Cerebellum (tissue), 4 donors: ENCODE measurements at places on chromosomes 11 and 22.

DNA sequence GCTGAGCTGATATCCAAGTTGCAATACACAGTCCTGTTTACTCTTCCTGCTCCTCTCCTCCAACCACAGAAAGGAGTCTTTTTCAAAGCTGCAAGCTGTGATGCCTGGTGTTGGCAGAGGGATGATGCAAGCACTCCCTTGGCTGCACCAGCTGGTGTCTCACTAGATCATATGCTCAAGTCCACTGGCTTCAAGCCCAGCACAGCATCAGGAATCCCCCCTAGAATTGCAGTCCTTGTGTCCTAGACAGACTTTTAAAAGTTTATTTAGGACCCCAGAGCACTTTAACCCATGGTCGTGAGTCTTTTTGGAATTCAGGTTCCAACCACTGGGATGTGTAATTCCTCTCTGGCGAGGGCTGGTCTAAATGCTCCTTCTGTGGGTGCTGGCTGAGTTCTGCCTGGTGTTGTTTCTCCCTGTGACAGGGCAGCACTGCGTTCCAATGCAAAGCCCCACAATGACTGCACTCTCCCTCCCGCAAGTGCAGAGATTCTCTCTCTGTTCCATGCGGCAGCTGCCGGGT lies 1.9 kb upstream of the HEPN1 start:
- no peak for DNase-seq

DNA sequence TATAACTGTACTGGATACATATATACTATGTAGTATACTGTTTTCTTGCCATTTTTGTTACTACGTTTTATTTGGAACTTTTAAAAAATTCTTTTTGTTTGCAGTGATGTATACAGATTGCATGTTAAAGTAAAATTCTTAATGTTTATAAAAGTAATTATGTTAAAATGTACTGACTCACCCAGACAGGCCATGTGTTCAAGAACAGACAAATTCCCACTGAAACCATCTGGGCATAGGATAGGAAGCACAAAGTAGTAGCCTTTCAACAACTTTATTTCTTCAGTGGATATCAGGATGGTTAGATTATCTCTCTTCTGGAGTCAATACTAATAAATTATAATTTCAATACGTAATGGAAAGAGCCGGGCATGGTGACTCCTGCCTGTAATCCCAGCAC lies 19.8 kb downstream of the PRMT3 start:
- no peak for DNase-seq

GRCh38 chr11:131580476-131580875 lies 210.1 kb downstream of the NTM start:
- DNase-seq: no peak

GRCh38 chr11:19345519-19345847 lies 104.7 kb upstream of the E2F8 start:
- DNase-seq: peak; percentile 5

DNA sequence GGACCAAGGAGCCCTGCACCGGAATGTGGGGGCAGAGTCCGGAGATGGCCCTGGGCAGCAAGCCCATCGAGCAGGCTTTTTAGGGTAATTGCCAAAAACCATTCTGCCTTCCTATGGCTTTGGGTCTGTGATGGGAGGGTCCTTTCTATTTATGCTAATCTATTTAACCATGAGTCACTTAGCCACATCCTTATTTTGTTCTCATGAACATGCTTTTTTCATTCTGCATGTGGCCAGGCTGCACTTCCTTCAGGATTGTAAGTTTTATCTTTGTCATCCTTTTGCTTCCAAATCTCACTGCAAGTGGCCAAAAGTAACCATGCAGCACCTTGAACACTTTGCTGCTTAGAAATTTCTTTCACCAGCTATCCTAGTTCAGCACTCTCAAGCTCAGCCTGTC lies 88.3 kb downstream of the EFCAB6 start:
- no peak for DNase-seq

- no peak for DNase-seq
Observed at GRCh38 chr11:112795142-112795815, 165.9 kb upstream of the NCAM1 start.

DNA sequence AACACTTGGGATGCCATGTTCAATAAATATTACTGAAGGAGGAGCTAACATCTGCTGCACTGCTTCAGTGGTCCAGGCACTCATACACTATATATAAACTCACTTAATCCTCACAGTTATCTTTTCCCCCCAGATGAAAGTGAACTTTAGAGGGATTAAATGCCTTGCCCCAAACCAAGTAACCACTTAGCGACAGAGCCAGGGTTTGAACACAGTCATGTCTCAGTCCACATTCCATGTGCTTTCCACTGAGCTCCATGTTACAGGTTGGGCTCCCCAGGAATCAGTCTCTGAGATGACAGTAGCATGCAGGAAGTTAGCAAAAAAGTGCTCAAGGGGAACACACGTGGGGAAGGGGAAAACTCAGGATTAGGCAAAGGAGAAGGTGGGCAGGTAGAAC lies 59.3 kb downstream of the ENDOD1 start:
- no peak for DNase-seq

- no peak for DNase-seq
Observed at GRCh38 chr11:119692540-119692820, 36.5 kb downstream of the NECTIN1 start.

GRCh38 chr22:47225931-47226633 lies 463.6 kb downstream of the TBC1D22A start:
- no peak for DNase-seq

DNA sequence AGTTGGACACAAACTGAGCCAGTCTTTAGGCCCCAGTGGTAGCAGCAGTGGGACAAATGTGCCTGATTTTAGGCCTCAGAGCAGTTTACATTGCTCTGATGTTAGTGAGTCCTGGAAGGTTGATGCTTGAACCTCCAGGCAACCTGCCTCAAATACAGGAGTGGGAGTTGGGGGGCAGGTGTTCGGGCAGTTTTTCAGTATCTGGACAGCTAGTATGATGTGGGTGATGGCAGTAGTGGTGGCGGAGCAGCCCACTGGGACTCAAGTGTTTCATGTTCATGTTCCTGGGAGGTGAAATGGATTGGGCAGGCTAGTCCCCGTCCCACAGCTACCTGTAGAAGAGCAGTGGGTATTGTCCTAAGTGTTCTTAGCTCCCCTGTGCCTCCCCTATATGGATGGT lies 857.8 kb downstream of the JRKL start:
- no peak for DNase-seq

DNA sequence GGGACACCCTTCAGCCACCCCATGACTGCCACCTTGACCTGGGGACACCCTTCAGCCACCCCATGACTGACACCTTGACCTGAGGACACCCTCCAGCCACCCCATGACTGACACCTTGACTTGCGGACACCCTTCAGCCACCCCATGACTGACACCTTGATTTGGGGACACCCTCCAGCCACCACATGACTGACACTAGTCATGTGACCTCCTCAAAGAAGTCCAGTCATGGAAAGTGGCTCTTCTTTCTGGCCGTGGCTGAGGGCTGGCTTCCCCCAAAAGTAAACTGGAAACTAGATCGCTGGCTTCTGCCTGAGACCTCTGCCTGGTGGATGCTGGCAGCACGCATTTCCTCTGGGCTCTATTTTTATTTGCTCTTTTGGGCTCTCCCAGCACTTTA lies 28.4 kb downstream of the ARFGAP2 start:
- no peak for DNase-seq

DNA sequence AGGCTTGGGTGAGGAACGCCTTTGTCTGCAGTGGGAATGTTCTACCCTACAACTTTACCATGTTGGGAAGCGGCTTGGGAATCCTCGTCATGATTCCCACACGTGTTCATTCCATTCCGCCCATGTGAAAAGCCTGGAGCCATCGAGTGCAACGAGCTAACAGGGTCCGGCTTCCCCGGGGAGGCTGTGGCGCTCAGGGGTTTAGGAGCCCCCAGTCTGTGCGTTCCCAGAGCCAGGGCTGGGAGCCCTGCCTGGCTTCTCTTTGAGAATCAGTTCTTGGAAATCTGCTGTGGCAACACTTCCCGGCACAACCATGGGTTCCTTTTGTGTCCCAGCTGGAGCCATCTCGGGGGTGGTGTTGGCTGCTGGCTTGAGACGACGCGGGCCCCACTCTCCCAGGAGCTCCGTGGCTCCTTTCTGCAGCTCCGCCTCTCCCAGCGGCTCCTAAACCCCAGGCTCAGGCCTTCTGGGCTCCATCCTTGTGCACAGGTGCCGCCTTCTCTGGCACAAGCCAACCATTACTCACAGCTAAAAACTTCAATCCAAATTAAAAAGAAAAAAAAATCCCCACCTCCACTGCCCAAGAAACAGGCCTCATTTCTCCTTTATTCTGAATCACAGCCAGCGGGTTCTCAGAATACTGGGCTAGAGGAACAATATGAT lies 18.7 kb upstream of the PPFIA1 start:
- DNase-seq: no peak

GRCh38 chr11:11988099-11988651 lies 20.3 kb downstream of the DKK3 start:
- DNase-seq: no peak

DNA sequence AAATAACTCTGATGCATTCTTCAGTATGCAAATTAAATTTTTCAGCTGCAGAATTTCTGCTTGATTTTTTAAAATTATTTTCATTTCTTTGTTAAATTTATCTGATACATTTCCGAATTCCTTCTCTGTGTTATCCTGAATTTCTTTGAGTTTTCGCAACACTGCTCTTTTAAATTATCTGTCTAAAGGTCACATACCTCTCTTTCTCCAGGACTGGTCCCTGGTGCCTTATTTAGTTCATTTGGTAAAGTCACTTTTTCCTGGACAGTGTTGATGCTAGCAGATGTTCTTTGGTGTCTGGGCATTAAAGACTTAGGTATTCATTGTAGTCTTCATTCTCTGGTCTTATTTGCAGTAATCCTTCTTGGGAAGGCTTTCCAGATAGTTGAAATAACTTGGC lies 577.4 kb upstream of the LUZP2 start:
- no peak for DNase-seq

DNA sequence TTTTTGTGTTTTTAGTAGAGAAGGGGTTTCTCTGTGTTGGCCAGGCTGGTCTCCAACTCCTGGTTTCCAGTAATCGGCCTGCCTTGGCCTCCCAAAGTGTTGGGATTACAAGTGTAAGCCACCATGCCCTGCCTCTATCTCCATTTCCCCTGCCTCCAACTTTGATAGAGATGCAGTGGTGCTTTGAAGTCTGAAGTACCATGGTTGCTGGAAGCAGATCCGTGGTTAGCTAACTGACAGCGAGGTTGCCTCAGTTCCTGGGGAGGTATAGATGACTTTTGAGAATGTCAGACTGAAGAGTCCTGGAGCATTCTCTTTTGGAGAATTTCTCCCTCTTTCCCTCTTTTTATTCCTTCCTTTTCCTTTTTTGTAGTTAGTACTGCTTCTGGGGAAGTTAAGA lies 111.5 kb upstream of the RRM1 start:
- DNase-seq: no peak

DNA sequence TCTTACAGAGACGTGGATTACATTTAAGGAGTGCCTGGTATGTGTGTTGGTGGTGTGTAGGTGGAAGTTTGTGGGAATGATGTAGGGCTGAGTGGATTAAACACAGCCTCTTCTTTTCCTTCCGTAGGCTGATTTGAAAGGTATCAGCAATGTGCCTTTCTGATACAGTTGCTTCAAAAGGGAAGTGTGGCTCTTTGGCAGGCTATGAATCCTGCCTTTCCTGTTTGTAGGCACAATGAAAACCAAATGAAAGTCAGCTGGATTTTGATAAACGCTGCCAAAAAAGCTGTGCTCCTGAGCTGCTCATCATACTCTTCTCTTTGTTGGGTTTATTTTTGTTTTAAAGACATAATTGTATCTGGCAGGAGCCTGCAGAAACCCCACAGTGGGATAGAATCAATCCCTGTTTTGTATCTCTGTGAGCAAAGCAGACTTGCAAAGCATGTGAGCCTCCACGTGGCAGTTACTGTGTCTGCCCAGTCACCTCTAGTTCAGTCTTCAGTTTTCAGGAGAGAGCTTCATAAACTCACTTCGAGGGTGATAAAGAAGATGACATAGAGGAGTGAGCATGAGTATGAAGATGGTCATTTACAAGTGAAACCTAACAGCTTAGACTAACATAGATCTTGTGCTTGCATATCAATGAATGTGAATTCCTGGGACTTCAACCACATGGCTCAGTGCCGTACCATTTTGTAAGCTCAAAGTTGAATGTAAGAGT lies 655.7 kb upstream of the KIRREL3 start:
- DNase-seq: no peak

- DNase-seq: no peak
Observed at GRCh38 chr22:49838771-49839717, 11.4 kb upstream of the BRD1 start.

DNA sequence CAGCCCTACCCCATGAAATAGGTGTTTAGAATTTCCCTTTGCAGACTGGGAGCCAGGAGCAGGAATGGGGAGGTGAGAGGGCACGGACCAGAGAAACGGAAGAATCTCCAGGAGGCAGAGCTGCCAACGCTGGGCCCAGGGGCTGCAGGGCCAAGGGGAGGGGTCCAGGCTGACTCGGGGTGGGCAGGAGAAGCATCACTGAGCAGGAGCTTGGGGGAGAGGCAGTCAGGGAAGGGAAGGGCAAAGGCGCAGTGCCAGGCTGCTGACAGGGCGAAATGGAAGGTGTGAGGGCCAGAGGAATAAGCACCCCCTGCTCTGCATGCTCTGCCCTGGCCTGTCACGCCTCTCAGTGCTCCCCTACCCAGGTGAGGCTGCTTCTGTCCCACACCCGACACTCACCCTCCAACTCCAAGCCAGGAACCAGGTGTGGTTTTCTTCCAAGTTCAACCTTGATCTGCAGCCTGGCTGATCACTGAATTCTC lies 14.5 kb downstream of the LRRC32 start:
- DNase-seq: no peak

- no peak for DNase-seq
Observed at GRCh38 chr22:32823024-32823730, 21.7 kb downstream of the TIMP3 start.

DNA sequence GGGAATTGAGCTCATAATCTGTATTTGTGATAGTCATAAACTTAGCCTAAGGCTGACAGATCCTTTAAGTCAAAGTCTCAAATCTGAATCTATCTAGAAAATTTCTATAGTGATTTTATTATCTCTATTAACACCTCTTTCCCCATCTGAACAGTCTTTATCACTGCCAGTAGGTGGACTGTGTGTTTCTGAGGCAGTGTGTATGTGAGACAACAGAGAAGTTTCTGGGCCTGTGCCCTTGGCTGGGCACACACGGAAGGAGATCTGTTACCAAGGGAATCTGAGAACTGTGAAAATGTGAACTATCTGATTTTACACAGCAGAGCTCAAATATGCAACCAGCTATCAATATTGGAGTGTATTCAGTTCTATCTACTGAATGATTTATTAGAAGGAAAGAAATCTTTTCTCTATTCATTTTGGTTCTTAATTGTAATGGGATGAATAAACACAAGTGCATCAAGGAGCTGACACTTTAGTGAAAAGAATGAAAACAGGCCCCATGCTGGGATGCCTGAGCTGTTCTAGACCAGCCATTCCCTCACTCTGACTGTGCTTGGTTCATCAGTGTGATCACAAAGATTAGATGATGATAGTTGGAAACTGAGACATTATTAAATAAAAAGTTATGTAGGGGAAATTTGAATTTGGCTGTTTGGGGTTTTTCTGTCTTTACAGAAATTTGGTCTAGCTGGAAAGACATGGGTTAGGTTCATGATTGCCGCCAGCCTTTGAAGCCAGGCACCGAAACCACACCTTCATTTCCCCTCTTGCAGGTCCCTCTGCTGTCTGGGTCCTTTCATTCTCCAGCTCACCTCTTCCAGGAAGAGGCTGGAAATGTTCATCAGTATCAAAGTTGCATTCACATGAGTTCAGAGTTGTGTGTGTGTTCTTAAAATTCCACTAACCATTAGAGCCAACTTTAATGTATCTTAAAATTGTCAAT lies 68.1 kb downstream of the LIF start:
- DNase-seq: no peak
